ENCODE measurements at places on chromosomes 3 and 15.

GRCh38 chr3:156615592-156616173, 58.7 kb upstream of the TIPARP start:
- DNase-seq = no peak

DNA sequence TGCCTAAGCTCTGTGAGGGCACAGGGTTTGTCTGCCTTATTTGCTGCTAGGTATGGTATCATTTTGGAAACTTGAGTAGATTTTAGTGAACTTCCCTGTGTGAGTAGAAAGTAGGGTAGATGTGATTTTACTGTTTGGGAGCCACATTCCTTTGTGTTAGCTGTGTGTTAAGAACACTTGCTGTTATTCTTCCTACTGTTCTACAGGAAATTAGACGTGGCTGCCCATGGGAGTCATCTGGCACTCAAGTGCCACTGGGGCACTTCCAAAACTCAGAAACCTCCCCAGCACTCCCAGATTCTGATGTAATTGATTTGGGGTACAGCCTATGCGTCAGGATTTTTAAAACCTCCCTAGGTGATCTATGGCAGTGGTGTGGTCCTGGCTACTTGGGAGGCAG, 369.9 kb upstream of the C2CD4B start:
- DNase-seq = no peak

DNA sequence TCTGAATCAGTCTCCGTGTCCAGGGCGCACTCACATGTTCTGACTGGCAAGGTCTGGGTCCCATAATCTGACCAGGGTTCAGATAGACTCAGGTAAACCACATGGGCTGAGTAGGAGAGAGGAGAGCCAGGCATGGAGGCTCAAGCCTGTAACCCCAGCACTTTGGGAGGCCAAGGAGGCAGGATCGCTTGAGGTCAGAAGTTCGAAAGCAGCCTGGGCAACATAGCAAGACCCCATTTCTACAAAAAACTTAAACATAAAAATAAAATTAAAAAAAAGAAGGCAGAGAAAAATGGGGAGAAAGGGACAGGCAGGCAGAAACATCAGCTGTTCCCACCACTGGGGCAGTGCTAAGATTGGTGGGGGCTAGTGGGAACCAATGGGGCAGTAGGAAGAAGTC, 5.4 kb downstream of the TMEM43 start:
- no peak for DNase-seq

DNA sequence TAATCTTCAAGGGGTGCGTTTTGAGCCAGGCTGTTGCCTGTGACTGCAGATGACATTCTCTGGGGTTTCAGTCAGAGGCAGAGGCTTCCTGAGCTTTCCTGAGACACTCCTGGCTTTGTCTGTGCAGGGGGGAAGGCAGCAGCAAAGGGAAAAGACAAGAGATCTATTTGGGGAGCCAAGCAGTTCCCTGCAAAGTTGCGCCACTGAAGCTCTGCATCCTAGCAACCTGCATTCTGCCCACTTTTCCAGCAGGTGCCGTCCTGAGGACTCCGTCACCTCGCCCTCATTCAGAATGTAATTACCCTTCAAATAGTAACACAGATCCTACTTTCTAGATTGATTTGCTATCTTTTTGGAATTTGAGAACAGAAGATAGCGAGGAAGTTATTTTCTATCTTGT, 1.9 kb upstream of the TMEM158 start:
- DNase-seq = no peak

- DNase-seq = no peak
These were observed 31.7 kb downstream of the FRMD5 start for GRCh38 chr15:44163370-44163769.

- no peak for DNase-seq
These were observed 2.5 kb upstream of the FBN1 start for GRCh38 chr15:48647962-48648361.

DNA sequence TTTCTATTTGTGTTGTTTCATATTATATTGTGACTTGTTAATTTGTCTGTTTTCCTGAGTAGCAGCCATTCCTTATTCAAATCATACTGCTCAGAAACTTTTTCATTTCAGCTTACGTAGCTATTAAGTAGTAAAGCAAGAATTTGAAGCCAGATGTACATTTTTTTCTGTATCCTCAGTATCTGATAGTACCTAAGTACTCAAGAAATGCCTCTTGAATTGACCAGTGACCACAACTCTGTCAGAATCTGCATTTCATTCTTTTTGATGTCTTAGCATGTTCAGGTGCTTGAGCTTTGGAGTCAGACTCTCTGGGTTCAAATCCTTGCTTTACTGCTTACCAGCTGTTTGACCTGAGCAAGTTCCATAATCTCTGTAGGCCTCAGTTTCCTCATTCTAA, 30.6 kb downstream of the ZFAND6 start:
- no peak for DNase-seq
